ENCODE measurements at places on chromosomes 12 and 14.

DNA sequence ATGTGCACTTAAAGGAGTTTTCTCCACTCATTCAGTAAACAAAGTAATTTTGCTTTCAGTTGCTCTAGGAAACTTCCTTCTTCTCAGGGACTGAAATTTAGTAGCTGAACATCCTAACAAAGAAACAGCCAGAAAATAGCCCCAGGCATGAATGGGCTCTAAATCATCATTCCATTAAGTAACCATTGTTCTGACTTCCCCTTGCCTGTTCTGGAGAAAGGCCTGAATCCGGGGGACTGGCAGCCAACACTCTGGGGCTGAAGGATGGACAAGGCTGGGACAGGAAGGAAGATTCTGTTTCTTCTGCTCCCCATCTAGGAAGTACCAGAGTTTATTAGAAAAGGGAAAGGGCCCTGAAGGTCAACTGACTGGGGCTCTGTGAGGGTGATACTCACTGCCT, 104.5 kb downstream of the ESRRB start:
- peak; percentile 89 for DNase-seq

DNA sequence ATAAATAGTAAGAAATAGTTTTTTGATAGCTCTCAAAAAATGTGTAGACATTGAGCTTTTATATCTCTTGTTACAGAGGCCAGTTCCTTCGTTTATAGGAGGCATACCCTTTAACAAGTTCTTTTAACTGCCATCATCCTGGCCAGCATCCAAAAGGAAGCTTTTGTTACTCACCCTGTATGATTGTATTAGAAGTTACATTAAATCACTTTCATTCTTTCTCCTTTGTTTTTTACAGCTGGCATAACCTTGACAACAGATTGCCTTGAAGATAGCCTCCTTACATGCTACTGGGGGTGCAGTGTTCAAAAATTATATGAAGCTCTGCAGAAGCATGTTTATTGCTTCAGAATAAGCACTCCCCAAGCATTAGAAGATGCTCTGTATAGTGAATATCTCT, 20.1 kb downstream of the CGRRF1 start:
- DNase-seq, result peak; percentile 50

- DNase-seq, result peak; percentile 80
Measured at GRCh38 chr12:66803930-66804329, 125.1 kb upstream of the GRIP1 start.

- no peak for DNase-seq
Measured at GRCh38 chr12:88590851-88591250, 10.6 kb upstream of the KITLG start.

DNA sequence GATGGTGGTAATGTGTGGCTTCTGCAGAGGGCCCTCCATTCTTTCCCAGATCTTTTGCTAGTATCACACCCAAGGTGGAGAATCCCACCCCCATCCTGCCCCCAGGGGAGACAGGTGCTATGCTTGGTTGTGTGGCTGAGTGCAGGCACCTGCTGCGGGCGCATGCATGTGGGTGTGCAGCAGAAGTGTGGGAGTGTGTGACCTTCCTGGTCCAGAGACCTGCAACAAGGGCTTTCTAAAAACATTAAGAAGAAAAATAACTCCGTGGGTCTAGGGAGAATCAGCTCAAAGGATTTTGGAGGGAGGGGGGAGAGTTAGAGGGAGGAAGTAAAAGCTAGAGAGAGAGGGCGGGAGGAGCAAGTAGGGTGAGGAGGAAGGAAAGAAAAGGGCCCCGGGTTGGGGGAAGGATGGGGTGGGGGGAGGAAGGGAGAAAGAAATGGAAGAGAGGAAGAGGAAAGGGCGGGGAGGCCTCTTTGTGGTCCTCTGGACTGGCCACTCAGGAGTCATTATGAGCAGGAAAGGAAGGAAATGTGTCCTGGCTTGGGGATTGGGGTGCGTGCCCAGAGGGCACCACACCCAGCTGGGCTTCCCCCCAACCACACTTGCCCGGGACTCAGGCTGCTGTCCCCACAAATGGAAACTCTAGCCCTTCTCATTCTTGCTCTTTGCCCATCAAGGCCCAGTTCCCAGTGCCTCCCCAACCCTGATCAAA, 3.1 kb upstream of the FIGNL2 start:
- DNase-seq, result peak; percentile 45

GRCh38 chr12:70828351-70828750, 92.2 kb downstream of the PTPRR start:
- DNase-seq, result no peak

DNA sequence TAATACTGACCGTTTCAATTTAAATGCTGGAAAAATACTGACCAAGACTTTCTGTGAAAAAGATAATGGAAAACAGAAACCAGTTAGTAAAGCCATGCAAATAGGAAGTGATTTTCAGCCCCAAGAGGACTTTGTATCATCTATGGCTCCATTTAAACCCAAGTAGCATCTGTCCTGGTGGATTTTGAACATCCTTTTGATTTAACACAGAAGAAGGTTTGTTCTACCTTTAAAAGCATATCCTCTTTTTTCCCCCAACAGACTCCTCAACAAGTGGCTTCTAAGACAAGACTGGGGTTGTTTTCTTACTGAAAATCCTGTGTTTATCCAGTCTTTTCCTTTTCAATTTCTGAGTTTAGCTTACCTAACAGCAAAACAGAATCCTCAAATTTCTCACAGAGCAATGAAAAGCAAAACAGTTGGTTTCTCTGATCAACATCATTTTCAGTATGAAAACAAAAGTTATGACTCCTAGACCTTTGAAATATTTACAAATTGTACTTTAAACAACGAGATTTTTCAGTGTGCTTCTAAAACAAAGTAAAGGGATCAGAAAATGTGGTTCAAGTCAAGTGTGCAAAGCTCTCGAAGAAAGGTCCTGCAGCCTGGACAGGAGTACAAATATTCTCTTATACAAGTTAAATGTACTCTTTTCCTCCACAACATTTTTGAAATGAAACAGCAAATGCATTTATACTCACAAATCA, 2.9 kb downstream of the PHLDA1 start:
- DNase-seq, result no peak

GRCh38 chr14:105173145-105173544, 4.6 kb upstream of the JAG2 start:
- no peak for DNase-seq

DNA sequence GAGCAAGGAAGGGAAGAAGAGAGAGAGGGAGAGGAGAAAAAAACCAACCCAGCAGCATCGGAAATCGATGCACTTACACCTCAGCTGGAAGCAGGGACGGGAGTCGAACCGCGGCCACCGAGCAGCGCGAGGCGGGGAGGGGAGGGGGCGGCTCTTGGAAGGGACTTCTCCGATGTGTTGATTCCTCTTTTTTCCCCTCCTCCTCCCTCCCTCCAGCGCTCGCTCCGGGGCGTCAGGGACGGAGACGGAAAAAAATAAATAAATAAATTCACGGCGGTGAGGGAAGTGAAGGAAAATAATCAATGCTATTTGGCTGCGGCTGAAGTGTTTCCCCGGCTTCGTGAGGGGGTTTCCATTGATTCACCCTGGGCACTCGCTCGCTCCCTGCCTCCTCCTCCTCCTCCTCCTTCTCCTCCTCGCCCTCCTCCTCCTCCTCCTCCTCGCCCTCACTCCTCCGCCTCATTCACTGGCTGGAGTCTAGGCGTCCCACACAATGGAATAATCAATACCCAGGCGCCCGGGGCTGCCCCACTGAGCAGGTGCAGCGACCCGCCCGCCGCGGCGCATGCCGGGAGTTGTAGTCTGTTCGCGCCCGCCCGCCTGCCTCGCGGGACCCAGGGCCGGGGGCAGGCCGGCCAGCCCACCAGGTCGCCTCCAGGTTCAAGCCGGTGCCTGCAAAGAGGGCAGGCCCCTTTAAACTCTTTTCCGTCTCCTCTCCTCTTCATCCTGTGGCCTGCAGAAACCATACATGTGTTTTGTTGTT, at the start of gene ZFHX2:
ZFHX2 (minus strand) TSS at position 500 of the 763 bp plus-strand sequence. CDS start 16,440 bp downstream, outside the sequence.
- DNase-seq, result peak; percentile 98

DNA sequence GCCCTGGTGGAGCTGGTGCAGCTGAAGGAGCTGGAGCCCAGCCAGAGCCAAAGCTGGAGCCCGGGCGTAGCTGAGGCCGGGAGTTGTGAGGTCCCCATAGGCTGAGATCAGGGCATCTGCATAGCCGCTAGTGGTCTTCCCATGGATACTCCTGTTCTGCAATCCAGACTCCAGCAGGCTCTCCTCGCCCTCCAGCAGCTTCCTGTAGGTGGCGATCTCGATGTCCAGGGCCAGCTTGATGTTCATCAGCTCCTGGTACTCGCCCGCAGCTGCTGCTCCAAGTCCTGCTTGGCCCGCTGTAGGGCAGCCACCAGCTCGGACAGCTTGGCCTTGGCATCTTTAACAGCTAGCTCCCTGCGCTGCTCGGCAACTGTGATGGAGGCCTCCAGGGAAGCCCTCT, 966.1 kb downstream of the FSCB start:
- DNase-seq, result peak; percentile 17

DNA sequence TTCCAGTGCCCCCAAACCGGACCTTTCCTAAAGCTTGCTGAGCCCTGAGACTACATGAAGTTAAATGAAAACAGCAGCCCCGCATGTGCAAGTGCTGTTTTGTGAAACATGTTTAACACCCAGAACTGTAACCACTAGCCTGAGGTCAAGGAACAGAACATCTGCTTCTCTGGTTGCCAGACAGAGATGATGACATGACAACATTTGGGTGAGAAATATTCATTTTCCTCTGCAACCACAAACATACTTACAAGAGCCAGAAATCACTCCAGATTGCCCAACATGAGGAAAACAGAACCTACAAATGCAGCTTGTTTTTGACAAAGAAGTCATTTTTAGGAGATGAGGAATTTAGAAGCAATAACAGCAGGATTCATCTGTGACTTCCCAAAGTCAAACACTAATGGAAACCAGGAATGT, 110.4 kb downstream of the BCAT1 start:
- DNase-seq, result no peak

GRCh38 chr14:51668870-51669269, 17.2 kb downstream of the FRMD6 start:
- no peak for DNase-seq

- peak; percentile 82 for DNase-seq
Measured at GRCh38 chr12:102960766-102961465, 3.4 kb downstream of the ASCL1 start.

DNA sequence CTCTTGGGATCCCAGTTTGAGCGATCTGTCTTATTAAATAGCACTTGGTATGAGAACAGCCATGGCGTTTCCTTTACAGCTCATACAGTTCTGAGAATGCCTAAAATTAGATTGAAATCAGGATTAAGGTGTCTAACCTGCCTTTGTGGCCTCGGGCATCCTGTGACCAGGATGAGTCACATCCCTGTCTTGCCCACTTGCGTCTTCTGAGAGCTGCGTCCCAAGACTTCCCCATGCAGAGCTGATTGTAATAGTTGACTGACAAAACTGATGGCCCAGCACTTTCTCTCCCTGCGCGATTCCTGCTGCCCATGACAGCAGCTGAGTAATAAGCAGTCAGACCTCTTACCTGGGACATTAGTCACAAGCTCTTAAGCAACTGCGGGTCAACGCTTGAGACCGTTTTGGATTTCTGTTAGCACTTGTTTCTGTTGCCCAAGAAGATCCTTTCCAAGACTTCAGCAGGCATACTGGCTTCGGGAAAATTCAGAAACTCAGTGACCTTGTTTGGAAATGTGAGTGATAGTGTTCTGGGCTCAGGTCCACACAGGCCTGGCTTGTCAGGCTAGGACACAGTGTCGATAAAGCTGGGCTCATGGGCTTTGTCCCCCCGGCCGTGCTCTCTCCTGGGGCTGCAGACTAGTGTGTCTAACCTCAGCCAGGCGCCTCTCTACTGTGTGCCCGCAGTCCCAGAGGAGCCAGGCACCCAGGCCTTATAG, 169.9 kb upstream of the HIF1A start:
- DNase-seq, result no peak
